Lower leg skin (tissue), 4 donors: ENCODE measurements at places on chromosomes 13 and 19.

- no peak for DNase-seq
Measured at GRCh38 chr13:92716749-92717148, 509.9 kb upstream of the GPC6 start.

DNA sequence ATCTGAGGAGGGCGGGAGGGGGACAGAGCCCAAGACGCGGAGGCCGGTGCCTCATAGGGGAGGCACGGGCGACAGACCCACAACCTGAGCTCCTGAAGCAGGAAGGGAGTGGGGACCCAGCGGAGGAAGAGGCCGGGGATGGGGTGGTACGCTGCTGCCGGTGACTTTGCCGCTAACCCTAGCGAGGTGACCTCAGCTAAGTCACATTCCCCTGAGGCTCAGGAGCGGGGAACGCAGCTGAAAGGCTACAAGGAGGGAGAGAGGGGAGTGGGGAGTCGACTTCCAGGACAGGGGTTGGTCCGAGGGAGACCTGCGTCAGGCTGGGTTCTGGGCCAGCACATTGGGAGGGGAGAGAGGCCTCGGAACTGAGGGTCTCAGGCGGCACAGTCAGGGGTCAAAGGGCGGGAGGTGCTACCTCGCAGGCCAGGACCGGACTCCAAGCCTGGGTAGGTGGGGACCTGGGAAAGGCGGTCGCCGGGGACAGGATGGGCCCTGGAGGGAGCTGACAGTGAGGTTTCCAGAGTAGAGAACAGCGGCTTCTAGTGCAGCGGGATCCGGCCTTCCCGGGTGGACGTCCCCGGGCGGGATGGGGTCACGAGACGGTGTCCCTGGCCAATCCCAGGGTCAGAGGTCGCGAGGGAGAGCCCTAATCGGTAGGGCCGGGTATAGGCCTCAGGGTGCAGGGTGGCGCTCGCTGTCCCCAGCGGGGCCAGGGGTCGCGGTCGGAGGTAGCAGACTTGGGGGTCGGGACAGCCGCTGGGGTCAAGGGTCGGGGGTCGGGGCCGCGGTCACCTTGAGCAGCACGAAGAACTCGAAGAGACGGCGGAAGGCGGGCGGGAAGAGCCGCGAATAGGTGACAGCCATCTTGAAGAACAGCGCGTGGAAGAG, 699 bp downstream of the TMEM259 start:
- DNase-seq: no peak

GRCh38 chr13:64928696-64929499, 2301.2 kb downstream of the PCDH9 start:
- DNase-seq: no peak

- no peak for DNase-seq
Measured at GRCh38 chr13:23579896-23580683, 9.9 kb downstream of the TNFRSF19 start.

- no peak for DNase-seq
Measured at GRCh38 chr13:45787346-45787745, 64.2 kb downstream of the SIAH3 start.

DNA sequence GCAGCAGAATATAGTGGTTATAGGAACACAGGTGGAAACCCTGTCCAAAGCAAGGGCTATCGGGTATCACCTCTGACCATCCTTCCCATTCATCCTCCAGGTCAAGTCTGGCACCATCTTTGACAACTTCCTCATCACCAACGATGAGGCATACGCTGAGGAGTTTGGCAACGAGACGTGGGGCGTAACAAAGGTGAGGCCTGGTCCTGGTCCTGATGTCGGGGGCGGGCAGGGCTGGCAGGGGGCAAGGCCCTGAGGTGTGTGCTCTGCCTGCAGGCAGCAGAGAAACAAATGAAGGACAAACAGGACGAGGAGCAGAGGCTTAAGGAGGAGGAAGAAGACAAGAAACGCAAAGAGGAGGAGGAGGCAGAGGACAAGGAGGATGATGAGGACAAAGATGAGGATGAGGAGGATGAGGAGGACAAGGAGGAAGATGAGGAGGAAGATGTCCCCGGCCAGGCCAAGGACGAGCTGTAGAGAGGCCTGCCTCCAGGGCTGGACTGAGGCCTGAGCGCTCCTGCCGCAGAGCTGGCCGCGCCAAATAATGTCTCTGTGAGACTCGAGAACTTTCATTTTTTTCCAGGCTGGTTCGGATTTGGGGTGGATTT, 2.1 kb upstream of the RAD23A start:
- no peak for DNase-seq

- DNase-seq: no peak
Measured at GRCh38 chr19:8320564-8321066, 560 bp downstream of the NDUFA7 start.

DNA sequence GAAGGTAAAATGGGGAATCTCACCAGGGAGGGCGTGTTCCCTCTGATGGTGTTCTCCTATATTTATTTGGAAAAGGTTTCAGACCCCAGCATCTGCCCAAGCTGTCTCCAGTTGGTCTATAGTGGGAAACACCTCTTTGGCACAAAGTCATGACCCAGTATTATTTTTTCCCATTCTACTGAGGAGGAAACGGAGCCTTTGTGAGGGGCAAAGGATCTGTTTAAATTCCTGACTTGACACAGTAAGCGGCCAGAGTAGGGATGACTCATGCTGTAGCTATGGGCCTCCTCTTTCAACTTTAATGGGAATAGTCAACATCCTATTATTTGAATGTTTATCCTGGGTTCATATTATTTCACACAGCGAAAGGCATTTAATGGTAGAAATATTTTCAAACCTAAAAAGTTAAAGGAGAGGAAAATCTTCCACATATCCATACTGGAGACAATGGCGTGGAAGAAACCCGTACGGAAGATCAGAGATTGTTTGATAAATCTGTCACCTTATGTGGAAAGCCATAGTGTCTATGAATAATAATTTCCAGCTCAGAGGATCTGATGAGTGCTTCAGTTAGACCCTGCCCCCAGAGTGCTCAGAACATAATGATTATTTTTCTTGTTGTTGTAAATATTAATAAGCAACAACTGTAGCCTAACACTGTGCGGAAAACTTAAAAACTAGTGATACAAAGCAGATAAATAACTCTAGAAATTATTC, 126.0 kb downstream of the FOXO1 start:
- DNase-seq: no peak

DNA sequence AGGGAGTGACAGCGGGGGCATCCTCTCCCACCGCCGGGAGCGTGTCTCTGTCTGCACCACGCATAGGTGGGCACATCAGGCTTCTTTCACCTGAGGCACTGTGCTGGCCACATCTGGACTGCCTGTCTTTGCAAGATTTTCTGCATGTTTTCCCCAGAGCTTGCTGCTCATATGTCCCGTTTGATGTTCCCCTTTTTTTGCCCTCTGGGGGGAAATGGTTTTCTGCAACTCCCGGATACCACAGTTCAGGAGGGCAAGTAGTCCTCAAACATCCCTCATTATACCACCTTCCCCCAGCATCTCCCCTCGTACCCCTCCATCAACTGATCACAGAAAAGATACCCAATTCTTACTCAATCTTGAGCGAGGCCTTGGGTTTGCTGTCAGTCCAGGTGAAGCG, 168.0 kb downstream of the PAN3 start:
- DNase-seq: no peak

DNA sequence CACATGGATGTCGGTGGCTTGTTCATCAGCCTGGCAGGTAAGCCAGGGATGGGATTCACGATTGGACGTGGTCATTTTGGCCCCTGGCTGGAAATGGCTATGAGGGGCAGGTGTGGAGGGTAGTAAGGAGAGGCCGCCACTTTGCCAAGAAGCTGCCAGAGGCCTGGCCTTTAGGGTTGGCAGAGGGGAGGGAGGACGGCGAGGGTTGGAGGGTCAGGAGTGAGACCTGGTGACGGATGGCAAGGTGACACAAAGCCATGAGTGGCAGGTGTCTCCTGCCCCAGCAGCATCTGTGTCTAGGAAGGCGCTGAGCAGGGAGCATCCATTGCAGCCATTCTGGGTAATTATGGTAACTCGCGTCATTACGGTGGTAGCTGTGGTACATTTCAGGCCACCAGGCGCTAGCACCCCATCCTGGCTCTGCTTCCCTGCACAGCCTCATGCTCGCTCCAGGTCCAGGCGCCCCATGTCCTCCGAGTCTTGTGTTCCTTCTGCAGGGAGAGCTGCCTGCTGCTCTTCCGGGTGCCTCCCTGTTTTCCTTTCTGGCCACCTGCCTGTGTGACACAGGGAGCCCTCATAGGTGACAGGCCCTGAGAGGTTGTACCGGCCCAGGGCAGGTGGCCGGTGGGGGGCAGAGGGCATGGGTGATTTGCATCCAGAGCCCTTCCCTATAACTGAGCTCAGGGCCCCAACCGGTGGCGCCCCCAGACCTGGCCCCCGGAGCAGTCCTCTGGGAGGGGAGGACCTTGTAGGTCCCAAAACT, 4.2 kb downstream of the SSBP4 start:
- DNase-seq: no peak

GRCh38 chr13:104632736-104633135, 1566.5 kb upstream of the SLC10A2 start:
- DNase-seq: no peak

GRCh38 chr19:5364674-5365073, 24.1 kb upstream of the PTPRS start:
- DNase-seq: no peak

DNA sequence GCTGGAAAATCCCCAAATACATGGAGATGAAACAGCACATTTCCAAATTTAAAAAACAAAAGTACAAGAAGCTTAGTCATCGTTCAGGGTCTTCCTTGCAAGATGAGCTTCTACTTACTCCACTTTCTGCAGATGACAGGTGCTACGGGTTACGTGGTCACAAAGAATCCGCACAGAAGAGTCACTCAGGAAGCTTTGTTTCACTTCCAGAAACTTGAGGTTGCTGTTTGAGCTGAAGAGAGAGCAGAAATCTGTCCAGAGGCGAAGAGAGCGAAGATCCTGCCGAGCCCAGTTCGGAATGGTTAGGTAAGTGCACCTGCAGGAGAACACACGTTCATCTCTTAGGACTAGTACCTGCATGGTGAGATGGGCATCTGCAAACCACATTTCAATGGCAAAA, 9.4 kb downstream of the NLRP7 start:
- no peak for DNase-seq

DNA sequence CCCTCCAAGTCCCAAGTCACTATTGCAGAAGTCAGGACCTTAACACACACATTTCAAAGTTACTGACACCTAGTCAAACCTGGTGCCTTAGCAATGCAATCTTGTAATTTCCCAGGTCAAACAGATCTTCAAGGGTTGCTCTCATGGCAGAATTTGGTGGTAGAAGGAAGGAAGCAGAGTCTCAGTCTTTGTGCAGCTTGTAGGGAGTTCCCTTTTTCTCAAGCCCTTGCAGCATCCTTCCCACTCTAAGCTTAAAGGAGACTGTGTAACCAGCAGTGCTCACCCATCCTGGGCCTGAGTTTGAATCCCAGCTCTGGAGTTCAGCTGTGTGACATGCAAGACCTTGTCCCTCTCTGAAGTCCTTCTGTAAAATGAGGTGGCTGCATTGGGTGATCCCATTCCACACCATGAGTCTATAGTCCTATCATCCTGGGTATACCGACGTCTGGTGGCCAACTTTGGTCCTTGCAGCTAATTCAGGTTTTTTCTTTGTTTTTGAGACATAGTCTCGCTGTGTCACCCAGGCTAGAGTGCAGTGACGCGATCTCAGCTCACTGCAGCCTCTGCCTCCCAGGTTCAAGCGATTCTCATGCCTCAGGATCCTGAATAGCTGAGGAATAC, 9.8 kb downstream of the SIGLEC10 start:
- no peak for DNase-seq

- DNase-seq: no peak
Measured at GRCh38 chr19:11108746-11109145, 19.5 kb downstream of the LDLR start.

GRCh38 chr19:10699650-10700335, 1.4 kb upstream of the QTRT1 start:
- no peak for DNase-seq

GRCh38 chr19:31592456-31592855, 243.2 kb upstream of the TSHZ3 start:
- DNase-seq: no peak

- DNase-seq: no peak
Measured at GRCh38 chr13:75319254-75319653, 162.7 kb downstream of the TBC1D4 start.

- DNase-seq: peak; percentile 82
Measured at GRCh38 chr19:18629166-18630088, 7.4 kb upstream of the KLHL26 start.

DNA sequence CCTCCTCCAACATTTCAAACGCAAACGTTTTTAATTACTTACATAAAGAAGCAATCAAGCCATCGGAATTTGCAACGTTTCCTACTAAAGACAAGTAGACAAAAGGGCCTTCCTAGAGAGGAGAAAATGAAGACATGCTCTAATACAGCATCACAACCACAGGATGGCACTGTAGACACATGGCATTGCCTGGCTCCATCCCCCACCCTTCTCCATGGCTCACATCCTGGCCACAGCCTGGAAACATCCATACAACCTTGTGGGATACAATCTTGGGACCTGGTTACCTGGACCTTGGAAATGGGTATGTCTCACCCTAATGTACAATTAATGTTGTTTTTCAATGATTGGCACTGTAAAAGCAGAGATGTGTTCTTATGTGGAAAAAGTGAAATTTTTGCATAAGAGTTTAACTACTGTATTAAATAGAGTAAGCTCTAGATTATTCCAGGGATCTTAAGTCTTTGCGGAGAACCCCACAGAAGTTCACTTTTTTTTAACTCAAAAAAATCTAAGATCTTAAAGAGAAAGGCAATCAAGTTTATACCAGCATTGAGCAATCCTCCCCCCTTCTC, 21.5 kb downstream of the EBPL start:
- no peak for DNase-seq

DNA sequence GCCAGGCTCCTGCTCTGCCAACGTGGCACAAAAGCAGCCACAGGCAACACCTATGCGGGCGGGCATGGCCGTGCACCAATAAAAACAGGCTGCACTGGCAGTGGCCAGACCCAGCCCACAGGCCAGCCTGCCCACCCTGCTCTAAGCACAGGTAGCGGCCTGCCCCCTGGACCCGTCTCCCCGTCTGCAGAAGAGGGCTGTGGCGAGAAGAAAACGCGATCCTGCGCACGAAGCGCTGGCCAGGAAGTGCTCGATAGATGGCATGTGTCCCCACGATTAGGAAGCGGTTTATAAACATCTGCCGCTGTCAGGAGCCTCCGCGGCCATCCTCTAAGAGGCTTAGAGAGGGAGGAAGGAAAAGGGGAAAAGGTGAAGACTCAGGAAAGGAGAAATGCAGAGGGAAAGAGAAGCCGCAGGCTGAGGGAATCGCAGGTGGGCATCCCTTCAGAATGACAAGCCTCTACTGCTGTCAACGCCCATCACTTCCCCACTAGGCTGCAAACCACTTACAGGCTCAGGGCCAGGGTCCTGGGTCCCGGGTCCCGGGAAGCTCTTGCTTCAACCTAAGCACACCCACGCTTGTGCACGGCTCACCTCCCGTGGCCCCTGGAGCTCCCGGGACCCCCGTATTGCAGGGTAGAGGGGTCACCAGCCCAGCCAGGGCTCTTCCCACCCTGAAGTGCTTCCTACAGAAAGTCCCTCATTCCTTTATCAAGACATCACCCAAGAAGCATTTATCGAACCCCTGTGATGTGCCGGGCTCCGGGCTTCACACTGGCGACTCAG, 10.5 kb downstream of the MLLT1 start:
- no peak for DNase-seq

GRCh38 chr13:72205773-72206172, 338.8 kb upstream of the DACH1 start:
- DNase-seq: no peak
